ENCODE measurements at places on chromosomes 6 and 20. TPM values are rescaled to one million over a fixed set of nuclear protein-coding genes. Genes with fewer than 3 reads are reported as not detected.

Gene NFATC2
- total RNA-seq = 7.7 TPM

Gene DIDO1
- total RNA-seq = 25.3 TPM

Gene SLC17A1
- total RNA-seq = not detected

Gene PLG
- not detected for total RNA-seq

Gene HCK
- not detected for total RNA-seq

Gene BRPF3
- total RNA-seq = 12.9 TPM

Gene DYNLT2
- total RNA-seq = 0.49 TPM

Gene MYO6
- 7.9 TPM for total RNA-seq

Gene CNR1
- total RNA-seq = 0.33 TPM

Gene RPS10
- total RNA-seq = 2,057 TPM

Gene ZNF318
- 5.6 TPM for total RNA-seq

Gene ABHD16A
- total RNA-seq = 19.2 TPM

Gene KCNK16
- total RNA-seq = not detected

Gene HSPA1L
- total RNA-seq = 2.1 TPM

Gene JPH2
- total RNA-seq = 0.83 TPM

Gene MUC21
- not detected for total RNA-seq

Gene SLC52A3
- 0.92 TPM for total RNA-seq

Gene SLC44A4
- total RNA-seq = 0.14 TPM

Gene GNAS-AS1
- not detected for total RNA-seq

Gene MEP1A
- not detected for total RNA-seq

Gene MAP3K5
- 3.5 TPM for total RNA-seq

Gene GABRR1
- not detected for total RNA-seq

Gene BIRC7
- 4.4 TPM for total RNA-seq

Gene PNPLA1
- not detected for total RNA-seq

Gene SSTR4
- not detected for total RNA-seq

Gene BTNL2
- not detected for total RNA-seq

Data from A549 treated with CpdA at 1 μM for 4 hours (cell line).